Urinary bladder (tissue), 4 donors: ENCODE measurements at places on chromosomes 12 and 14.

DNA sequence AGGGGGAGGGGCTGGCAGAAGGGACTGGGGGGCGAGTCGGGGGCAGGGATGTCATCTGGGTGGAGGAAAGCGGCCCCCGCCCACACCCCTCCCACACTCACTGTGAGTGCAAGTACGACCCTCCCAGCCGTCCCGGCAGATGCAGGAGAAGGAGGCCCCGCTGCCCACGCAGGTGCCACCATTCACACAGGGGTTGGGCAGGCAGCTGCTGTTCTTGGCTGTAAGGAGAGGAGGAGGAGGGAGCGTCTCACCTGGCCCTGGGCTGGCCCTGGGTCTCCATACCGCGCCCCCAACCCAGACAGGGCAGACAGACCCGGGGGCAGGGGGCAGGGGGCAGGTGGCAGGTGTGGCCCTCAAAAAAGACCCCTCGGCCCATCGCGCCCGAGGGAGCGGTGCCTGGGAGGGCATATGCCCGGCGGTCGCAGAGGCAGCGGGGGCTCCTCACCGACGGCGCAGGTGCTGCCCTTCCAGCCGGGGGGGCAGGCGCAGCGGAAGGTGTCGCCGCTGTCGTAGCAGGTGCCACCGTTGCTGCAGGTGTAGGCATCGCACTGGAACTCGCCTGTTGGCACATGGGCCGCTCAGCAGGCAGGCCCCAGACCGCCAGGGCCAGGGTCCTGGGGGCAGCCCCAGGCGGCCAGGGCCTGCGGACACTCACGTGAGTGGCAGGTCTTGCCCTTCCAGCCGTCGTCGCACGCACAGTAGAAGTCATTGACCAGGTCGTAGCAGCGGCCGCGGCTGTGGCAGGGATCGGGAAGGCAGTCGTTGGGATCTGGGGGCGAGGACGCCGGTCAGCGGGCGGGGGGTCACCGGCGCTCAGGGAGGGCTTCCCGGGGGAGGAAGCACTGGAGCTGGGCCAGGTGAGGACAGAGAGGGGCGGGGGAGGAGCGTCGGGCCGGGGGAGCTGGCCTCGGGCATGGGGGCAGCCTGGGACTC lies 20.6 kb downstream of the JAG2 start:
- DNase-seq = no peak

DNA sequence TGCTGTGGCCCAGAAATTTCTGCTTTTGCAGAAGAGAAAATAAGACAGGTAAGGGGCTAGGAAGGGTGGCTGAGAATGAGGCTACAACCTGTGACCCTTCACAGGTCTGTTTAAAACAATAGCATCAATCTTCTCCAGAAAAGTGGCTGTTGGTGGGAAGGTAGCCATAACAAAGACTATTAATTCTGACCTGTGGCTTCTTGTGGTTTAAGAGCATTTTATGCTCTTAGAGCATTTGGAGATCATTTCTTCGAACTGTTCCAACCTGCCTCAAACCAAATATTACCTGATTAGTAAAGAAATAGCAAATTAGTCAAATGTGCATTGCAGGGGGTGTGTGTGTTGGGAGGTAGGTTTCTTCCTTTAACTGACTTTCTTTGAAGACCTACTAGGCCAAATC lies 15.2 kb upstream of the TCP11L2 start:
- DNase-seq = no peak

- no peak for DNase-seq
Measured at GRCh38 chr12:87092421-87092820, 836.2 kb upstream of the MGAT4C start.

DNA sequence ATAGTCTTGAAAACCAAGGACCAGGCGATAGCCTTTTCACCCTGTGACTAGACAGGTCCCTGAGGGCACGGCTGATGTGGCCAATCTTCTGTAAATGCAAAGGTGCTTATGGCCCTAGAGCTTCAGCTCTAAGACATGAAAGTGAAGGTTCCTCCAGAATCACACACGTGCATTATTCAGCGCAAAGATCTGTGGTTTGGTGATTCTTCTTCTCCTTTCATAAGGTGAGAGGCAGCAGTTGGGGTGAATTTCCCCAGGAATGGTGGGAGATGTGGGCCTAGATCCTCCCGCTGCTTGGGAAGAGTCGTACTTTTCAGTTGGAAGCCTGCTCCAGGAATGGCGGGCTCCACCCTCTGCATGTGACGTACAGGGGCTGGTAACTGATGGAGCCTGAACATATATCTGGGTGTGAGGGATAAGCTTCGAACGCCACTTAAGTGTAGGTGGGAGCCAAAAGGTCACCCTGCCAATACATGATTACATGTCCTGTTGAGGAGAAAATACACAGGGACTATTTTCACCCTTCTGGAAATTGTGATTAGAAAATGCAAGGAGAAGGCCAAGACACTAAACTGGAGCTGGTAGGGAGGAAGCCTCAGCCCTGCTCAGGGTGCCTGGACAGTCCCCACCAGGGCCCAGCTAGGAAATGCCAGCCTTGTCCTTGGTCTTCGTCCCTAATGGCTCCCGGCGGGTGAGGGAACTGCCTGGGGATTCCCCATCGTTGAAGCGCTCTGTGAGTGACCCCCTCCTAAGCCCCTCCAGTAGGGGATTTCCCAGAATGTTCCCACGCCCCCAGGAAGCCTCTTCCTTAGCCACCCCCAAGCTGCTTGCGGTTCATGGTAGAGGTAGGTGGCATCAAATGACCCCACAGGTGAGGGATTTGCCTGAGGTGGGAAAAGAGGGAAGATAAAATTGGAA lies 17.6 kb downstream of the BATF start:
- DNase-seq = no peak

- no peak for DNase-seq
Measured at GRCh38 chr12:93571365-93571924, 1.0 kb upstream of the SOCS2 start.

GRCh38 chr12:15528666-15529065 lies 206.4 kb downstream of the PTPRO start:
- no peak for DNase-seq

DNA sequence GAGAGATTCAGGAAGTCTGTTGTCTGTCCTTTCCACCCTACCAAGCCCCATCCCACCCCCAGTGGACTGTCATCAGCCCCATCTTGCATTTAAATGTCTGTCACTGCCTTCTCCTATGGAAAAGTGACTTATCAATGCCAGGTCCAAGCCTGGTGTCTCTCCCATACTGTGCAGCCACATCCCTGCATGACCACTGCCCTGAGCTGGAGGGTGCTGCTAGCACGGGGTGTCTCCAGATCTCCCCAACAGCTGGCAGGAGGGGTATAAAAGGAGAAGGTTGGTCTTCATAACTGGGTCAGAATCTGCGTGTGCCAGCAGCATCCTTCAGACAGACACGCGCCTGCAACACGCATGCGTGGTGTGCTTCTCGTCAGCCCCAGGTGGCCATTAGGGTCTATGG lies 154.4 kb upstream of the HIF1A start:
- no peak for DNase-seq

DNA sequence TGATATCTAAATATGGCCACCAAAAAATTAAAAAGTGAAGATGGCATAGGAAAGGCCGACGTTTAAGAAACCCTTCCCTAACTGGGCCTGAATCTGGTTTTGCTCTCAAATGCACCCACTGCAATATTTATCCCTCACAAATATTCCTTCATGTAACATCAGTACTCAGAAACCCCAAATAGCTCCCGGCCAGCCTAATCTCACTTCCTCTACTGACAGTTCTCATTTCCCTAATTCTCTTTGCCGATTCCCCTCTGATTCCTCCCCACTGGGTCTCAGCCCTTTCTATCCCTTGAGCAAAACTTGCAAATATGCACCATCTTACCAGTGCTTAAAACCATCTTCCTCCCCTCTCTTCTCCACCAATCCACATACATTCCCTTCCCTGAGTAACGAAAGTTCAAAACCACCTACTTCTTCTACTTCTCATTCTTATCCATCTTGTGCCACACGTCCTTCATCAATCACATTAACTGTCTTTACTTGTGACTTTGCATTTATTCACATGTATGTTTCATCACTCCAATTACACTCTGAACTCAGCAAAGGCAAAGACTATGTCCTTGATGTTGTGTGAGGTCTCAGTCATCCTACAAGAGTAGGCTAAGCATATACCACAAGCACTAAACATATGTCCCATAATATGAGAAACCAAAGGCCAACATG lies 23.1 kb downstream of the KCNK10 start:
- no peak for DNase-seq

DNA sequence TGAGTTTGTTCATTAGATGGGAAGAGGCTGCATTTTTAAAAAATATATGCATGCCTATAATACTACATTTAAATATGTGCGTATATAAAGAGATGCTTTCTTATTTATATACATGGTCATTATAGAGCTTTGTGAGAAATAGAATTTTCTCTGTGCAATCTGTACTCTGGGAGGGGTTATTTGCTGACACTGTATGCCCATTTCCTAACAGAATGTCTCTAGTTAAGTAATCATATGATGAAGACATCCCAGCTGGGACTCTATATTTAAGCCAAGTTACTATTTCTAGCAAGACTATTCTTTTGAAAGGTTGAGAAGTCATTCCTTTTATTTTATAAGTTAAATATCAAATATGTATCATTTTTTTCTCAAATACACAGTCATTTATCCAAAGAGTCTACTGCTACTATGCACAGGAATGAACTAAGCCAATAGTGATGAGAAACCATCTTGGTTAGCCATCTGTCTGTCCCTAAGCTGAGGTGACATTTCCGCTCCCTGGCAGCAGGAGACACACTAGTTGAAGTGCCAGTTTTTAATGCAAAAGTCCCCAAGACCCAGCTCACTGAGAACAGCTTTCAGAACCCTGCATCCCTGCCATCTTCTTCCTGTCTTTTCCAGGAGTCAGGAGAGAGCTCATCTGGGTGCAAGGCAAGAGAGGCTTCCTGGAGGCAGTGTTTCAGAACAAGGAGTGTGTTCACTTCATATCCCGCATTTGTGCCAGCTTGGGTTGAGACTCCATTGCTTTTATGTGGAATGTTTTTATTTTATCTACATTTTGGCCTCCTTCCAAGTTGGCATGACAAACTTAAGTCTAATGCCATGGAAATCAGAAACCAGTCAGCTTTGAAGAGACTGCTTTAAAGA lies 69.5 kb downstream of the TMEM132C start:
- DNase-seq = no peak

DNA sequence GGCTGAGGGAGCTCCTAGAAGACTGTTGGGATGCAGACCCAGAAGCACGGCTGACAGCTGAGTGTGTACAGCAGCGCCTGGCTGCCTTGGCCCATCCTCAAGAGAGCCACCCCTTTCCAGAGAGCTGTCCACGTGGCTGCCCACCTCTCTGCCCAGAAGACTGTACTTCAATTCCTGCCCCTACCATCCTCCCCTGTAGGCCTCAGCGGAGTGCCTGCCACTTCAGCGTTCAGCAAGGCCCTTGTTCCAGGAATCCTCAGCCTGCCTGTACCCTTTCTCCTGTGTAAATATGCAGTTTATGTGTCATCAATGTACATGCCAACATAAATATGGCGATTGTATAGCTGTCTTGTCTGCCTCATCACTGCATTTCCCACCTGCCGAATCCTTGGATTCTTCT lies 7.5 kb downstream of the AMHR2 start:
- DNase-seq = no peak

GRCh38 chr14:69808919-69809808 lies 12.1 kb upstream of the SLC10A1 start:
- DNase-seq = no peak

- DNase-seq = peak; percentile 28
Measured at GRCh38 chr12:76558684-76559399, 729 bp downstream of the OSBPL8 start.

GRCh38 chr12:57046947-57047890 lies 2.7 kb downstream of the MYO1A start:
- no peak for DNase-seq

DNA sequence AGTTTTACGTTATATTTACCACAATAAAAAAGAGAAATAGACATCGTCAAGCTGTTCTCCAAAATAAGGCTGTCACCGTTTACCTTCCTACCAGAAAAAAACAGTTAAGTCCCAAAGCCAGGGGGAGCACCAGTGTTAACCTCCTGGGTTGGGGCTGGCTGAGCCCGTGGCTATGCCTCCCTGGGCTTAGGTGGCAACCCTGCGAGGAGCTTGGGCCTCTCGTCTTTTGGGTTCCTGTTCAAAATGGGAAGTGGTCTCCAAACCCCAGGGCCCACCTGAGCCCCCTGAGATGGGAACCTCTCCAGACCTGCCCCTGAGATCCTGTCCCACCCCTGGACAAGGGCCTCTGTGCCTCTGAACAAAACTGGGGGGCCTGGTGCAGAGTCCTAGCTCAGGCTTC lies 22.9 kb downstream of the PACS2 start:
- DNase-seq = no peak

DNA sequence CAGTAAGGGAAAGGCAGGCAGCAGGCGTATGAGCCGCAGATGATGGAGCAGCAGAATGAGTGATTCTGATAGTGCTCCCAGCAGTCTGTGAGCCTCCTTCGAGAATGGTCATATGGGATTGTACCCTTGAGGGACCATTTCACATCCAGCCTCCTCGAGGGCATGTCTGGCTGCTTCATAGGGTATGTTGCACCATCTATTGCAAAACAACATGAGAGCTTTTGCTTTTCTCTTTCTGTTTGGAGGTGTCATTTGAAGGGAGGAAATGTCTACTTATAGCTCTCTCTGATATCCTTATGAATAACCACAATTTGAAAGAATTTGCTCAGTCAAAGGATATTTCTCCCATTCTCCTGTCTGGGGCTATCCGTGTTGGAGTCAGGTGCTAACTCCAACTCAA lies 172.8 kb downstream of the TMEM132C start:
- DNase-seq = no peak

- DNase-seq = no peak
Measured at GRCh38 chr12:122079532-122080081, 1.1 kb downstream of the MLXIP start.

GRCh38 chr12:26396402-26396801 lies 201.0 kb downstream of the SSPN start:
- no peak for DNase-seq

DNA sequence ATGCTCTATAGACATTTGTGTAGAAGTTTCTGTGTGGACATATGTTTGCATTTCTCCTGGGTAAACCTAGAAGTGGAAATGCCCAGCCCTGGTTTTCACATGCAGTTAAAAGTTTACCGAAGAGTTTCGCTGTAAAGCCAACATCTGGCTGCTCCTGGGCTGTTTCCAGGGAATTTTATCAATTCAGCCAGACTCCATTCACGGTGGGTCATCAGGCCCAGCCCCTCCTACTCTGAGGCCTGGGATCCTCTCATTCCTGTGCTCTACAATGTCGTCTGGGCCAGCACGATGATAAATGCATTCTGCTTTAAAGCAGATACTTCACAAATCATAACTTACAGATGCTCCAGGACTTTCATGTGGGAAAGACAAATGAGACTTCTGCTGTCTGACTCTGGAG lies 7.1 kb downstream of the NUAK1 start:
- no peak for DNase-seq
